ENCODE measurements at places on chromosomes 7 and 10. TPM values are rescaled to one million over a fixed set of nuclear protein-coding genes. Genes with fewer than 3 reads are reported as not detected.
A peak's percentile ranks its signal among the peaks of the same experiment; 100 is the strongest.

GRCh38 chr7:2015251-2015871, 217.4 kb downstream of the MAD1L1 start:
- no peaks in the 10 kb centered on the region for H3K27me3 ChIP-seq
- H3K4me3 ChIP-seq, result no peak overlapping the region
- peaks cover 4% of the 10 kb centered on the region for H3K4me1 ChIP-seq
- peak; percentile 6 for DNase-seq
- no peaks in the 10 kb centered on the region for H3K36me3 ChIP-seq
- H3K27ac ChIP-seq, result no peak overlapping the region

GRCh38 chr7:92994901-92995300, 122.9 kb downstream of the SAMD9 start:
- no peak for DNase-seq
- no peaks in the 10 kb centered on the region for H3K36me3 ChIP-seq
- no peak overlapping the region for H3K27ac ChIP-seq
- H3K27me3 ChIP-seq, result peaks cover 9% of the 10 kb centered on the region

DNA sequence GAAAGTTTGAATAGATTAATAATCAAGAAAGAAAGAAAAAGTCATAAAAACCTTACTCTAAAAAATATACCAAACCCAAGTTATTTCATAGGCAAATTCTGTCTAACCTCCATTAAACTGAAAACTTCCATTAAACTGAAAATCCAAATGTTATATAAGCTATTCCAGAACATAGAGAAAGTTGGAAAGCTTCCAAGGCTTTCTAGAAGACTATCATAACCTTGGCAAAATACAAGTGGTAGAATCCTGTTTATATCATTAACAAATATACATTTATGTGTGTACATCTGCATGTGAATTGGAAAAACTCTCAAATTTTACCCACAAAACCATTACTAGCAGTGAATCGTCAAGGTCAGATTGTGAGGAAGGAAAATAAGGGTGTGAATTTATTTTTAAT, 23.9 kb downstream of the TEX36 start:
- H3K27ac ChIP-seq, result no peak overlapping the region
- DNase-seq, result no peak
- H3K36me3 ChIP-seq, result no peaks in the 10 kb centered on the region
- peaks cover 9% of the 10 kb centered on the region for H3K4me1 ChIP-seq

- peaks cover 12% of the 10 kb centered on the region for H3K4me1 ChIP-seq
- no peak overlapping the region for H3K4me3 ChIP-seq
- H3K27me3 ChIP-seq, result no peaks in the 10 kb centered on the region
- no peak for DNase-seq
- no peaks in the 10 kb centered on the region for H3K36me3 ChIP-seq
Measured at GRCh38 chr7:14252458-14252857, 263.0 kb upstream of the ETV1 start.

- H3K4me1 ChIP-seq, result peaks cover 9% of the 10 kb centered on the region
- peaks cover 42% of the 10 kb centered on the region for H3K36me3 ChIP-seq
- no peaks in the 10 kb centered on the region for H3K27me3 ChIP-seq
- peak within 1 kb of the TSS; percentile 82 for H3K4me3 ChIP-seq
- 0 out of 2 replicates have a peak within 1 kb of the TSS, but pooled peaks have one; percentile 65 for H3K27ac ChIP-seq
- peak; percentile 77 for DNase-seq
Measured at GRCh38 chr7:6589829-6590644, at the start of gene INTS15. Gene INTS15, plus strand, starts transcription at chr7:6590021. Its CDS starts 263 bp downstream, at chr7:6590284.

GRCh38 chr10:119991066-119991465, 98.5 kb downstream of the SEC23IP start:
- DNase-seq, result no peak
- peaks cover 6% of the 10 kb centered on the region for H3K36me3 ChIP-seq
- H3K4me3 ChIP-seq, result no peak overlapping the region
- no peaks in the 10 kb centered on the region for H3K4me1 ChIP-seq
- peaks cover 4% of the 10 kb centered on the region for H3K27me3 ChIP-seq
- H3K27ac ChIP-seq, result no peak overlapping the region

- DNase-seq, result no peak
- H3K27me3 ChIP-seq, result no peaks in the 10 kb centered on the region
- no peaks in the 10 kb centered on the region for H3K36me3 ChIP-seq
- peaks cover 21% of the 10 kb centered on the region for H3K4me1 ChIP-seq
- H3K4me3 ChIP-seq, result no peak overlapping the region
- H3K27ac ChIP-seq, result no peak overlapping the region
Measured at GRCh38 chr10:93386631-93387369, 95.3 kb downstream of the MYOF start.

DNA sequence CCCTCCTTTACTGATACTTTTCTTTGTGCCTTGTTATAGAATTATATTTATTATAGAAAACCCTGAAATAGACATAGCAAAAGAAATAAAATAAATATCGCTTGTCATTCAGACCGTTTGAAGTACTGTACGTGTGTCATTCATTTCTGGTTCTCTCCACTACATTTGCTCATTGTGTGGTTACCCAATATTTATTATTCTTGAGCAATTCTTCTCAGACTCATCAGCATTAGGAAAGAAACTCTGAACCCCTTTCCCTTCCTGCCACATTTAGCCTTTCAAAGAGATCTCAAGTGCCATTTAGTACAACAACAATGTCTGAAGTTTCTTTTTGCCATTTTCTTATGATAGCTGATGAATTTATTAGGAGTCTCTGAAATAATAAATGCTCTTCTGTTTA, 154.1 kb downstream of the KIAA1217 start:
- H3K36me3 ChIP-seq, result no peaks in the 10 kb centered on the region
- H3K27me3 ChIP-seq, result no peaks in the 10 kb centered on the region
- no peak overlapping the region for H3K27ac ChIP-seq
- peaks cover 18% of the 10 kb centered on the region for H3K4me1 ChIP-seq
- no peak for DNase-seq
- H3K4me3 ChIP-seq, result no peak overlapping the region

DNA sequence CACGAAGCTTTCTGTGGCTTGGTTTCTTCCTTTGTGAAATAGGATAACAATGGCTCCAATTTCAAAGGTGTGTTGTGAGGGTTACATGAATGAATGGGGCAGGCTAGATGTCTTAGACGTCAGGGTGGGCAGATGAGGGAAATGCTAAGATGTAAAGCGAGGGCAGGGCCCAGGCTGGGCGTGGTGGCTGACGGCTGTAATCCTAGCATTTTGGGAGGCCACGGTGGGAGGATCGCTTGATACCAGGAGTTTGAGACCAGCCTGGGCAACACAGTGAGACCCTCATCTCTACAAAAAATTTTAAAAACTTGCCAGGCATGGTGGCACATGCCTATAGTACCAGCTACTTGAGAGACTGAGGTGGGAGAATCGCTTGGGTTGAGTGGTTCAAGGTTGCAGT, 607.7 kb upstream of the FOXK1 start:
- no peak overlapping the region for H3K27ac ChIP-seq
- peaks cover 22% of the 10 kb centered on the region for H3K36me3 ChIP-seq
- DNase-seq, result no peak
- no peaks in the 10 kb centered on the region for H3K27me3 ChIP-seq
- H3K4me1 ChIP-seq, result peaks cover 18% of the 10 kb centered on the region
- H3K4me3 ChIP-seq, result no peak overlapping the region

- no peak for DNase-seq
- H3K4me1 ChIP-seq, result no peaks in the 10 kb centered on the region
- peaks cover 89% of the 10 kb centered on the region for H3K27me3 ChIP-seq
- no peak overlapping the region for H3K4me3 ChIP-seq
- no peak overlapping the region for H3K27ac ChIP-seq
Measured at GRCh38 chr7:150751702-150752101, 14.5 kb downstream of the GIMAP5 start.

DNA sequence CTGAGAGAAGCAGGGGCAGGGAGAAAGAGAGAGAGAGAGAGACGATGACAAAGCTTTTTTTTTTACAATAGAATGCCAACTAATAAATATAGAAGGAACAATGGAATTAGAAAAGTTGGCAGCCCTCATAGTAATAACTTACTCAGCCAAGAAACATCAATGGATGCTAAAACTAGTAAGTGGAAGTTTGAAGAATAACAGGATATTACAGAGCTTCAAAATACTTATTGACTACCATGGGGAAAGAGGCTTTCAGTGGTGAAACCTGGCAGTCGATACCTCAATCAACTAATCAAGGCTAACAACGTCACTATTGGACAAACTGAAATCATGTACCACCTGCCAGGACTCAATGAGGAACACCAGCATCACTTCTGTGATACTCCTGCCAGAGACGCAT, 100.5 kb upstream of the LRRC4 start:
- peaks cover 3% of the 10 kb centered on the region for H3K36me3 ChIP-seq
- H3K27me3 ChIP-seq, result peaks cover 41% of the 10 kb centered on the region
- H3K27ac ChIP-seq, result no peak overlapping the region
- H3K4me1 ChIP-seq, result peaks cover 10% of the 10 kb centered on the region
- DNase-seq, result no peak

- H3K4me3 ChIP-seq, result no peak overlapping the region
- peaks cover 20% of the 10 kb centered on the region for H3K4me1 ChIP-seq
- no peak overlapping the region for H3K27ac ChIP-seq
- H3K27me3 ChIP-seq, result no peaks in the 10 kb centered on the region
- no peak for DNase-seq
Measured at GRCh38 chr10:49362596-49363260, 33.2 kb downstream of the DRGX start.

- H3K4me1 ChIP-seq, result peaks cover 10% of the 10 kb centered on the region
- no peak overlapping the region for H3K27ac ChIP-seq
- H3K27me3 ChIP-seq, result no peaks in the 10 kb centered on the region
- no peak overlapping the region for H3K4me3 ChIP-seq
Measured at GRCh38 chr10:132294561-132295318, 13.0 kb downstream of the STK32C start.

DNA sequence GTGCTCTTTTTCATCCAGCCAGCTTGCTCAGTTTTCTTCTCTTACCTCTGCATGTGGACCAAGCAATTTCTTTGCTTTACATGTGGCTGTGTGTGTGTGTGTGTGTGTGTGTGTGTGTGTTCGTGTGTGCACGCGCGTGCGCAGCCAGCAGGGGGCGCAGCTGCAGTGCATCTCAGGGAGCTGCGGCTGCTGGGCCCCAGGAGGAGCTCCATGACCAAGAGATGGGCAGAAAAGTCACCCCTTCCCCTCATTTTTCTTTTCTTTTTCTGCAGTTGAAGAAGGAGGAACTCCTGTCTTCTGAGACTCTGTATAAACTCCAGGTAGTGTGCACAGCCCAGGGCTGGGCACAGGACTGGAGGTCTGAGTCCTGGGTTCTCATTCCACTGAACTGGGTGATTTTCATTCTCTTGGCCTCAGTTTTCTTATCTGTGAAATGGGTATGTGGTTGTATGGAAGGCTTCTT, 41.8 kb downstream of the BLNK start:
- no peak overlapping the region for H3K4me3 ChIP-seq
- H3K36me3 ChIP-seq, result no peaks in the 10 kb centered on the region
- peaks cover 12% of the 10 kb centered on the region for H3K4me1 ChIP-seq
- H3K27me3 ChIP-seq, result no peaks in the 10 kb centered on the region

- no peak overlapping the region for H3K4me3 ChIP-seq
- no peak for DNase-seq
- H3K27ac ChIP-seq, result no peak overlapping the region
- no peaks in the 10 kb centered on the region for H3K27me3 ChIP-seq
- peaks cover 3% of the 10 kb centered on the region for H3K4me1 ChIP-seq
- H3K36me3 ChIP-seq, result no peaks in the 10 kb centered on the region
Measured at GRCh38 chr10:70780772-70781171, 4.4 kb downstream of the TBATA start.

GRCh38 chr10:122850705-122851640, 5.3 kb upstream of the CUZD1 start:
- H3K4me3 ChIP-seq, result no peak overlapping the region
- no peaks in the 10 kb centered on the region for H3K27me3 ChIP-seq
- peak overlapping the region; percentile 13 for H3K27ac ChIP-seq
- DNase-seq, result no peak
- H3K36me3 ChIP-seq, result peaks cover 27% of the 10 kb centered on the region
- peaks cover 46% of the 10 kb centered on the region for H3K4me1 ChIP-seq

DNA sequence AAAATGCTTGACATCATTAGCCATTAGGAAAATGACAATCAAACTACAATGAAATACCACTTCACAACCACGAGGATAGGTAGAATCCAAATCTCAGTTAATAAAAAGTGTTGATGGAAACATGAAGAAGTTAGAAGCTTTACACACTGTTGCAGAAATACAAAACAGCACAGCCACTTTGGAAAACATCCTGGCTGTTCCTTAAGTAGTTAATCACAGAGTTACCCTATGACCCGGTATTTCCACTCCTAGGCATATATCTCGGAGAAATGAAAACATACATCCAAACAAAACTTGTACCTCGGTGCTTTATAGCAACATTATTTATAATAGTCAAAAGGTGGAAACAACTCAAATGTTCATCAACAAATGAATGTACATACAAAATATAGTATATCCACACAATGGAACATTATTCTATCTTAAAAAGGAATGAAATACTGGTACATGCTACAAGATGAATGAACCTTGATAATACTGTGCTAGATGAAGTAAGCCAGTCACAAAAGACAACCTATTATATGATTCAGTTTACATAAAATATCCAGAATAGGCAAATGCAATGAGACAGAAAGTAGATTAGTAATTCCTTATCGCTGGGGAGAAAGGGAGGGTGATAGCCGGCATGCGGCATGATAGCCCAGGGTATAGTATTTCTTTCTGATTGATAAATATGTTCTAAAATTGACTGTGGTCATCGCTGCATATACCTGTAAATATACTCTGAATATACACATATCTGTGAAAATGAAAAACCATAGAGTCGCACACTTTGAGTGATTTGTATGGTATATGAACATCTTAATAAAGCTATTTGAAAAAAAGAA, 1.9 kb downstream of the VWDE start:
- no peak overlapping the region for H3K27ac ChIP-seq
- peaks cover 38% of the 10 kb centered on the region for H3K4me1 ChIP-seq
- H3K4me3 ChIP-seq, result peak overlapping the region; percentile 98
- DNase-seq, result no peak

DNA sequence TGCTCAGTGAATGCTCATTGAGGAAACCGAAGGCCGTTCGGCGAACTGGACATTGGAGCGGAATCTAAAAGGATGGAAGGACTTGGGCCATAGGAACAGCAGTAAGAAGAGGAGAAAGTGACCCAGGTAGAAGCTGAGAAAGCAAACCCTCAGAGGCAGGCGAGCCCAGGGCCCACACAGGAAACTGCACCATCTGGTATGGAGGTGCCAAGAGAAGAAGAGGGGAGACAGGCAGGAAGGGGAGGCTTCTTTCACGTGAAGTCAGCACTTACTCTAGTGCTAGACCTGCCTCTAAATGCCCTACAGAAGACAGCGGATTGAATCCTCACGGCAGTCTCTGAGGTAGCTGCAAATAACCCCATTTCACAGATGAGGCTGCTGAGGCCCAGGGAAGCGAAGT, 10.2 kb upstream of the CRHR2 start:
- no peak overlapping the region for H3K27ac ChIP-seq
- no peaks in the 10 kb centered on the region for H3K36me3 ChIP-seq
- peaks cover 15% of the 10 kb centered on the region for H3K4me1 ChIP-seq
- no peak overlapping the region for H3K4me3 ChIP-seq
- H3K27me3 ChIP-seq, result no peaks in the 10 kb centered on the region
- DNase-seq, result no peak

- no peak for DNase-seq
- H3K36me3 ChIP-seq, result peaks cover 9% of the 10 kb centered on the region
- H3K27me3 ChIP-seq, result no peaks in the 10 kb centered on the region
- H3K4me3 ChIP-seq, result no peak overlapping the region
Measured at GRCh38 chr7:46032942-46033341, 111.9 kb upstream of the IGFBP3 start.

PNLIP gene
- total RNA-seq, result 1.9 TPM

LIPF gene
- not detected for total RNA-seq

SPDYE1 gene
- not detected for total RNA-seq

FKBP6 gene
- total RNA-seq, result 0.09 TPM

UPK3BL2 gene
- total RNA-seq, result 10.5 TPM

CYP2W1 gene
- not detected for total RNA-seq

FFAR4 gene
- total RNA-seq, result 0.07 TPM

XRCC2 gene
- total RNA-seq, result 21.2 TPM

ZNF727 gene
- not detected for total RNA-seq

GARIN1A gene
- not detected for total RNA-seq

STAG3 gene
- total RNA-seq, result 5.2 TPM

Data from WTC11 (cell line).